Esophagus muscularis mucosa (tissue), 4 donors: ENCODE measurements at places on chromosomes 7 and 10. TPM values are rescaled to one million over a fixed set of nuclear protein-coding genes. Genes with fewer than 3 reads are reported as not detected.

The HPS1 gene
- 49.7 TPM for total RNA-seq

The RRP12 gene
- 7.1 TPM for total RNA-seq

The MRLN gene
- total RNA-seq: not detected

The VSTM2A gene
- total RNA-seq: 0.83 TPM

The SNCG gene
- 32.9 TPM for total RNA-seq

The BAG3 gene
- 44.0 TPM for total RNA-seq

GRCh38 chr10:59628456-59628855 is 81.2 kb downstream of the SLC16A9 start:
- no peak for DNase-seq

- DNase-seq: no peak
These were observed 320.5 kb downstream of the PTPRN2 start for GRCh38 chr7:158266817-158267741.

GRCh38 chr7:50331564-50332208 is 27.2 kb downstream of the IKZF1 start:
- no peak for DNase-seq

DNA sequence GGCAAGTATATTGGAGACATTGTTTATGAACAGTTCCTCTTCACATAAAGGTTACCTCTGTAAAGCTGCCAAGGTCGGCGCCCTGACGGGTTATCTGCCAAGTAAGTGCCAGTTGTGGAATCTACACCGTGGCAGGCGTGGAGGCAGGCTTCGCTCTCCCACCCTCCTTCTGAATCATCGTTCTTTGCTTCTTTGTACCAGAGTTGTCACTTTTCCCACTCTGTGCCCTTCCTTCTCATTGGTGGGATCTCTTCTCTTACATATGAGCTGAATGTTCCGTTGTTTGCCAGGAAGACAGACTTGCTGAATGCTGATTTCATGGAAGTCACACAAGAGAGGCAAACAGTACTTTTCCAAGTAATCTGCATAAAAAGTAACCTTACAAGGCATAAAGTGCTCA is 40.6 kb upstream of the PTPRZ1 start:
- no peak for DNase-seq

- DNase-seq: no peak
These were observed 149.5 kb upstream of the MINDY3 start for GRCh38 chr10:16009785-16010184.

DNA sequence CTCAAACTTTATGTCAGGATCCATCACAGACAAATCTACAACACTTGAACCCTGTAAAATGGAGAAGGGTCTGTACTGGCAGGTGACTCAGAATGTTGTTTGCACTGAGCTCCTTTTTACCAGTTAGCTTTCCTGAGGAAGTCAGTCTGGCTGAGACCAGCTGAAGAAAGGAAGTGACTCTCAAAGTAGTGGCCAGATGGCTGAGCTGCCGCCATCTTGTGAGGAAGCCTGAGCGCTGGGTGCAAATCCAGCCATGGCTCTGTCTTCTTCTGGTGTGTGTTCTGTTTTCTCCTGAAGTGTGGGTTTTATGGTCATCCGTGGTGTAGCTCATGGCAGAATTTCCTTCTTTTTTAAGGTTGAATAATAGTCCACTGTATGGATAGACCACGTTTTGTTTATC is 25.5 kb upstream of the ECHDC3 start:
- no peak for DNase-seq

DNA sequence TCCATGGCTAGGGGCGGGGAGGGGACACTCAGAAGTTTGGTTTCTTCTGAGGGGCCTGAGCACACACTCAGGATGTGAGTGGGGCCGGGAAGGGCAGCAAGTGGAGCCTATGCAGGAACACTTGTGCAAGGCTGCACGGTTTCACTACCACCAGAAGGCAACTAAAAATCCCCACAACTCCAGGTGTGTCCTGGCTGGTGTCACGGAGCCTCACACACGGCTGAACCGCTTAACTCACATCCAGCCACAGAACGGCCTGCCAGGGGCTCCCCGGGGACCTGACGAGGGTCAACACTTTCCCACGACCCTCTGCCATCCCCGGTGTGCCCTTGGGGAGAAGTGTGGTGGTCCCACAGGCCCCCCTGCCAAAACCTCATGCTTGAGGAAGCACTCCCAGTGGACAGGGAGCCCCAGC is 173.9 kb downstream of the ELFN1 start:
- no peak for DNase-seq

- DNase-seq: no peak
These were observed 495.8 kb upstream of the GALNT17 start for GRCh38 chr7:70636169-70636568.
